ENCODE measurements at places on chromosomes 7 and 10.

- no peak for DNase-seq
These were observed 37.8 kb downstream of the CLRN3 start for GRCh38 chr10:127854769-127855590.

- DNase-seq = no peak
These were observed 32.2 kb upstream of the ITGB8 start for GRCh38 chr7:20298486-20298901.

DNA sequence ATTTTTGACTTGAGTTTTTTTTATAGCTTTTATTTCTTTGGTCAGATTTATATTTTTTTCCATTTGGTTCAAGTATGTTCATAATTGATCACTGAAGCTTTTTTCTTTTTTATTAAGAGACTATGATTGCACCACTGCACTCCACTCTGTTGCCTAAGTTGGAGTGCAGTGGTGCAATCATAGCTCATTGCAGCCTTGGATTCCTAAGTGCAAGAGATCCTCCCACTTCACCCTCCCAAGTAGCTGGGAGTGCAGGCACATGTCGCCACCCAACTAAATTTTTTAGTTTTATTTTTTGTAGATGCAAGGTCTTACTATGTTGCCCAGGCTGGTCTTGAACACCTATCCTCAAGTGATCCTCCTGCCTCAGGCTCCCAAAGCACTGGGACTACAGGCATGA lies 97.7 kb upstream of the KIF5B start:
- DNase-seq = no peak

DNA sequence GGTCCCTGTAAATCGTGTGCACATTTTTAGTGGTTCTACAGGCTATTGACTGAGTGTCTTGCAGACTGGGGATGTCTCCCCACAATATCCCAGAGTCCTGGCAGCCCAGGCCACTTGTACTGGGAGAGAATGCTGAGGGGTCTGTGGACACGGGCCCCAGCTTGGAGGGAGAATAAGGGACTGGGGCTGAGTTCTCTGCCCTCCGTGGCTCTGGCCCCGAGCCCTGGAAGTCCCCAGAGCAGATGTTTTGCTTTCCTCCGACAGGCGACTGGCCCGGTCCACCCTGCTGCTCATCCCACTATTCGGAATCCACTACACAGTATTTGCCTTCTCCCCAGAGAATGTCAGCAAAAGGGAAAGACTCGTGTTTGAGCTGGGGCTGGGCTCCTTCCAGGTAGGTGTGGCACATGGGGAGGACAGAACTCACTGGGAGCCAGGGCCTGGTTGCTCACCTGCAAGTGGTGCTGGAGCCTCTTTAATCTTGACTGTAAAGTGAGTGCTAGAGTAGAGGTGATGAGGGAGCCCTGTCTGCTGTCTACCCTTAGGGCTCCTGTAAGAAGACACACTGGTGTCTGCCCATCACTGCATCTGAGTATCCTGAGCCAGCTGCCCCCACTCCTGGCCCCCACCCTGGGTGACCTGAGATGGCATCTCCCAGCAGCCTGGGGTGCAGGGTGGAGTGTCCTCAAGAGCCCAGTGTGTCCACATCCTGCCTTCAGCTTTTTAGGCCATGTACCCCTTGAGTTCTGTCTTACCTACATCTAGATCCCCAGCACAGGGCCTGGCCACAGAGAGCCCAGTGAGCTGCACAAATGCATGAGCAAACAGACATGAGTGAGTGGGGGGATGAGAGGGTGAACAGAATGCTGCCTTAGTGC lies 51.1 kb downstream of the ADCYAP1R1 start:
- DNase-seq = no peak

- DNase-seq = no peak
These were observed 42.9 kb downstream of the HK1 start for GRCh38 chr10:69321039-69321715.

DNA sequence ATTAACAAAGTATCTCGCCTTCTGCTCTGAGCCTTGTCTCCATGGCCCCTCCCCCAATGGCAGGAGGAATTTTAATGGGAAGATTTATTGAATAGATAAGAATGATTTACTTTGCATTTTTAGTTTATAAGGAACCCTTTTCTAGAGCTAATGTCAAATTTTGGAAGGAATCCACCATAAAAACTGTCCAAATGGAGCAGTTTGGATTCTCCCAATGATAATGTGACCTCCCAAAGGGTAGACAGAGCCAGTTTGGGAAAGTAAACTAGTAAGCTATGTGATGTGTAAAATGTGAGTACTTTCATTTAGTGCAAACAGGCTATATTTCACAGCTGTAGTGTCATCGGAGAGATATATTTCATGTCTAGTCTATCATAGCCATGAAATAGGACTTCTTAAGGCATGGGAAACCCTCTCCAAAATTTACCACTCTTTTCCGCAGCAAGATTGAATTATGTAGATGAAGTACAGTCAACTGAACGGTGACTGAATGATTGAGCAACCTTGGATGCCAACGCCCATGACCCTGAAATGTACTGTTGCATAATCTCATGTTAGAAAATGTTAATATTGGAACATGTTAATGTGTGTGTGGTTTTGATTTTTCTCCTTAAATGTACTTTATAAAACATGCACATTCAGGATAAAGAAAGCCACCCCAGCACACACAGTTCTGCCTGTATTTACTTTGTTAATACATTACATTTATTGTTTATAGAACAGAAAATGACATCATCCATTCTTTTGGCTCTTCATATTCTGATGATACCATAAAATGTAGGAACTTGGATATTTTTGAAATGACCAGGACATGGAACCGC lies 140.6 kb downstream of the NRP1 start:
- DNase-seq = no peak

DNA sequence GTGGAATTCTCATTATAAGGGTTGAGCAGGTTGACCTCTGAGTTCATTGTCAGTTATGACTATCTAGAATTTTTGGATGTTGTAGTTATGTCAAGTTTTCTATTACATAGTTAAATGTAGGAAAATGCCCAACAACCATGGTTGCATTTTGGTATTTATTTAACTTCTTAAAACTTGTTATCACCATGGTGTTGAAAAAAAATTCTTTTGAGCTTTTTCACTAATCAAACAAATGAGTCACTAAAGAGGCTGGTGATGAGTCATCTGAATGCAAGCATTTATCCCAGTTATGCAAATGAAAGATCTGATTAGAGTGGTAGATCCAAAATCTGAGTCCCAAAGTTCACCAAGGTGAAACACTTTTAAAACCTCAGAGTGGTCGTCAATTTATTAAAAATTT lies 624.7 kb upstream of the IGFBP3 start:
- DNase-seq = no peak

DNA sequence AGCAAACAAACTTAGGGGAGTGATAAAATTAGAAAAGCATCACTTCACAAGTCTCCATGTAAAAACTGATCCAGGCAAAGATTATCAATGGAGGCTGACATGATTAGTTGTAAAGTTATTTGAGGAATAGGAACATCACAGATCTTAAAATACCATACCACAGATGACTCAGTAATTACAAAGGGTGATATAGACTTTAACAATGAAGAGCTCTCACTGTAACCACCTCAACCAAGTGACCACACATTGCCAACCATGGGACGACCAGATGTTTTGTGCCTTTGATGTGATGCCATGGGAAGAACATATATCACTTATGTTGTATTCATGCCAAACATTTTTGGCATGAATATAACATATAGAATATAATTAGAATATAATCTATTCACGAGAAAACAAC lies 11.7 kb downstream of the AASS start:
- DNase-seq = no peak

- no peak for DNase-seq
These were observed 65.6 kb downstream of the FOXI2 start for GRCh38 chr10:127802531-127803095.

Data from T-cell (primary cell).